ENCODE measurements at places on chromosomes 2 and 18.

GRCh38 chr2:16860627-16861026 is 195.0 kb upstream of the CYRIA start:
- no peak for DNase-seq

GRCh38 chr2:147843391-147843863 is 1.4 kb upstream of the ACVR2A start:
- no peak for DNase-seq

GRCh38 chr2:25617948-25618646 is 55.3 kb downstream of the DTNB start:
- no peak for DNase-seq

DNA sequence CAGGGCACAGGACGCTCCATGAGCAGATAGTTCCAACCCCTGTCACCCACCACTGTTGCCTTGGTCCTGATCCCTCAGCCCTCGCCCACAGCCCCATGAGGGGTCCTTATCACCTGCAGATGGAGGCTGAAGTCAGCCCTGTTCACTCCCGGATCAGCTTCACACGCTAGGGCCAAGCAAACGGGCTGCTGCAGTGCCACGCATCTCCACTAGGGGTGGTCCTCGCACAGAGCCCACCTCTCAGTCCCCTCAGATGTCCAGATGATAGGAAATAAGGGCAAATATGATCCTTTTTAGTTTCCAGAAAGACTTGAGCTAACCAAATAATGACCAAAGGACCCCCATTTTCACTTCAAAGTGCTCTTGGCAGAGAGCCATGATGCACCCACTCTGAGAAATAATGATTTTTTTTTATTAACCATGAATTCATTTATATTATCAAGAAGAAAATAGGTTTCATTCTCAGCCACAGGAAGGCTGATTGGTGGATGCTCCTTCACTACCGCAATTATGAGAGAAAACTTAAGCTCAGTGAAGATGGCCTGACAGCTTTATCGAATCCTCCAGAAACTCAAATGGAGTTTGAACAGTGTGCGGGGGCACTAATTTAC is 71.9 kb upstream of the KLHL29 start:
- no peak for DNase-seq

DNA sequence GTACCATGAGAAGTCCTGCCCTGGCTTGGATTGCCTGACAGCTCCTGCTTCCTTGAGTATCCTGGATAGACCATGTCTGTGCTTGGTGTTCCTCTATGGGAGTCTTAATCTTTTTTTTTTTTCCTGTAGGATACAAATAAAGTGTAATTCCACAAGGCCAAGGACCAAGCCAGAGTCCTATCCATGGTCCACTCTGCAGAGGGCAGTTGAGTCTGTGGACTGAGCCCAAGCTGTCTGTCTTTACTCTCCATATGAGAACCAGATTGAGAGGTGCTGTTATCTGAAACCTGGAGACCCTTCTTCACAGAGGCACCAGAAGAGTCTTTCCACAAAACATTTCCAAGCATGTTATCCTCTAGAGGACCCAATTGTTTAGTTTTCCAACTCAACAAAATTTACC is 1.4 kb upstream of the KIF3C start:
- DNase-seq: no peak

DNA sequence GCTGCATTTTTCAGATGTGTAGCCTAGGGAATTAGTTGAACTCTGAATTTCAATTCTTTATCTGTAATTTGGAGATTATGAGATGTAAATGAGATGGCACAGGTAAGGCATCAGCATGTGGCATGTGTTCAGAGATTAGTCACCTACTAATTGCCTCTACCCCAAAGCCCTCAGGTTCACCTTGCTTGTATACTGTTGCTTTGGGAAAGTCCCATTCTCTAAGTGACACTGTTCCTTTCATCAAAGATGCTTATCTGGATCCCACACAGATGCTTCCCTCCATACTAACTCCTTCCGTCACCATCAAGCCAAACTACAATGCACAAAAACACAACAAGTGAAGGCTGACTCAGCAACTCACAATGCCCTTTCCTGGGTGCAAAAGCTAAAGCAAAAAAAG is 143.7 kb downstream of the LRATD1 start:
- no peak for DNase-seq
